ENCODE measurements at places on chromosomes 7 and 10.

DNA sequence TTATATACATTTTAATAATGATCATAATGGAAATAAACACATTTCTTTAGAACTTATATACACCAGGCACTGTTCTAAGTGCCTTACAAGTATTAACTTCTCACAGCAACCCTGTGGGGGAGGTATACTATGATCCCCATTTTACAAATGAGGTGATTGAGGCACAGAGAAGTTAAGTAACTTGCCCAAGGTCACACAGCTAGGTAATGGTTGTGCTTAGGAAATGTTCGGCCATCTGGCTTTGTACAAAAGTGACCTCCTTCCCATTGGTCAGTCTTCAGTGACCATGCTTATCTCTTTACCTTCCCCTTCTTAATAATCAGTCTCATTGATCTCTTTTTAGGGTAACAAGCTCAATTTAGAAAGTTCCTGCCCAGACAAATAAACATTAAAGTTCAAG is 158.8 kb downstream of the KIAA1217 start:
- DNase-seq = no peak

- DNase-seq = peak; percentile 57
Observed at GRCh38 chr10:131979821-131980270, 1.9 kb downstream of the BNIP3 start.

DNA sequence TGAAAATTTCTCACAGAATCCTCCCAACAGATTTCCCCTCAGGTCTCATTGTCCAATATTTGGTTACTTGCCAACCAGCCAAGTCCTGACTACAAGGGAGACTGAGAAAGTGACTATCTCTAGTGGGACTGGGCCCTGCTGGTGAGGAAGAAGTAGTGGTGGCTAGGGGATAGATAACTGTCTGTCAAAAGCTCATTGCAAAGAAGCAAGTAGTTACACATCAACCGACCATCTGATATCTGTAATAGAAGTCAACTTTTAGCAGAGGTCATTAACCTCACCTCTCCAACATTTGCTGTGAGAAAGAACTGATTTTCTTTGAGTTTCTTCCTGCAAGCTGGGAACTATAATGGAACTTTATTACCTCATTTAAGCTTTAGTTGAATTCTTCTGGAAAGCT is 15.2 kb downstream of the STAMBPL1 start:
- no peak for DNase-seq

GRCh38 chr10:8403711-8404371 is 349.4 kb downstream of the GATA3 start:
- no peak for DNase-seq

GRCh38 chr10:35353805-35354204 is 17.5 kb downstream of the CCNY start:
- DNase-seq = no peak

DNA sequence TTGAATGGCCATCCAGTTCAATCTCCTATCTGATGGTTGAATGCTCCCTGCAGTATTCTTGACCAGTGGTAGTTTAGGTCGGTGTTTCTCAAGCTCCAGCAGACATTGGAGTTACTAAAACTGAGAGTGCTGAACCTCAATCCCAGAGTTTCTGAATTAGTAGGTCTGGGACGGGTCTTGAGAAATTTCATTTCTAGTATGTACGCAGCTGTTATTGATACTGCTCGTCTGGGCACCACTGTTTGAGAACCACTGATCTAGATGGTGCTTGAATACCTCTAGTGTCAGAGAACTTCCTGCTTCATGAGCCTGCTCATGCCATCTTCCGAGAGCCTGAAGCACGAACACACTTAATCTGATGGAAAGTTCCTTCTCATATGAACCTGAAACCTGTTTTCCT is 99.4 kb upstream of the CREB5 start:
- no peak for DNase-seq

DNA sequence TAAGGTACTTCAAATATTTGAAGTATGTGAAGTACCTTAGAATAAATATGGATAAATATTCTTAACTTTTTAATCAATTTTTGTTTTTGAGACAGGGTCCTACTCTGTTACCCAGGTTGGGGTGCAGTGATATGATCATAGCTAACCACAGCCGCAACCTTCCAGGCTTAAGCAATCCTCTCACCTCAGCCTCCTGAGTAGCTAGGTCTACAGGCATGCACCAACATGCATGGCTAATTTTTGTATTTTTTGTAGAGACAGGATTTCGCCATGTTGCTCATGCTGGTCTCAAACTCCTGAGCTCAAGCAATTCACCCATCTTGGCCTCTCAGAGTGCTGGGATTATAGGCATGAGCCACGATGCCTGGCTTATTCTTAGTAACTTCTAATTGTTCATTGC is 119.4 kb upstream of the KAT6B start:
- no peak for DNase-seq

DNA sequence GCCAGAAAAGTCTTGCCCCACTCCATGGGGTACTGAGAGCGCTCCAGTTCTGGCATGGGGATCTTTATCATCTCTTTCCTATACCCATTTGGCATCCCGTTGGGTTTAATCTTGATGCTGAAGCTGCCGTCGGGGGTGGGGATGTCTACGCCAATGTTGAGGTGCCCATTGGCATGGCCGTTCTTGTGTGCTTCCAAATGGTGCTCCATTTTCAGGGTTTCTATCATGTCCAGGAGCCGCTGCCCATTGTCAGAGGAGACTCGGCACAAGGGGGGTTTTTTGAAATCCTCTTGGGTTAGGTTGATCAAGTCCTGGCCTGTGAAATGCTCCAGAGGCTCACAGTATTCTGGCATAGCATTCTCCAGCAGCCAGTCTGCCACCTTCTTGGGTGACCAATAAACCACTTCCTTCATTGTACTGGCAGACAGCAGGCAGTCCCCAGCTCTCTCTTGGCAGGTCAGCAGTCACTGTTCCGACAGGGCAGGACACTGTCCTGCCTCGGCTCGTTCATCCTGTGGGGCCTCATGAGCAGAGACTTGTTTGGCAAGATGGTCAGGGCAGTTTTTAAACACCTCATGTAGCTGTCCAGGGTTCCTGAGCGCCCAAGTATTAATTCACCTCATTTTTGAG is 92.5 kb upstream of the ASAH2 start:
- DNase-seq = no peak

DNA sequence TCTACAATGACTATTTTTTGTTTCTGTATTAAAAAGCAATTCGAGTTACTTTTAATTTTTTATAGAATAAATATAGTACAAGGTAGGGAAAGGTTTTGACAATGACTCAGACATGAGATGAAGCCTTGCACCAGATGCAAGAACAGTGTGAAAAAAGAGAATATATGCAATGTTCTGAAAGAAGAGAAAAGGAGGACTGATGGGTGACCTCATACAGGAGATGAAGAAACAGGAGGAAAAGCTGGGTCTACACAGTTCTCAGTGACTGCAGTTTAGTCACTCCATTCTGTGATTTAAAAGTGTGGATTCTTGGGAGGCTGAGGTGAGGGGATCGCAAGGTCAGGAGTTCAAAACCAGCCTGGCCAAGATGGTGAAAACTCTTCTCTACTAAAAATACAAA is 38.3 kb upstream of the YAE1 start:
- DNase-seq = no peak

DNA sequence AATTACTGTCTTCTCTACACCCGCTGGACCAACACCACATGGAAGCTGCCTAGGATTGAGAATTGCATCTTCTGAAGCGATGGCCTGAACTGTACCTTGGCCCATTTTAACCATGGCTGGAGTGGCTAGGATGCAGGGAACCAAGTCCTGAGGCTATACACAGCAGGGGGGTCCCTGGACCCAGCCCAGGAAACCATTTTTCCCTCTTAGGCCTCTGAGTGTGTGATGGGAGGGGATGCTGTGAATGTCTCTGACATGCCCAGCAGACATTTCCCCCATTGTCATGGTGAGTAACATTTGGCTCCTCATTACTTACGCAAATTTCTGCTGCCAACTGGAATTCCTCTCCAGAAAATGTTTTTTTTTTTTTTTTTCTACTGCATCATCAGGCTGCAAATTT is 822.7 kb downstream of the PCDH15 start:
- DNase-seq = no peak

GRCh38 chr7:55589905-55590304 is 17.6 kb upstream of the VOPP1 start:
- no peak for DNase-seq

- DNase-seq = peak; percentile 68
Observed at GRCh38 chr10:79487296-79488194, 24.8 kb upstream of the EIF5AL1 start.

- no peak for DNase-seq
Observed at GRCh38 chr7:128007303-128007680, 23.9 kb downstream of the LRRC4 start.
